ENCODE measurements at places on chromosomes 2 and 18.

DNA sequence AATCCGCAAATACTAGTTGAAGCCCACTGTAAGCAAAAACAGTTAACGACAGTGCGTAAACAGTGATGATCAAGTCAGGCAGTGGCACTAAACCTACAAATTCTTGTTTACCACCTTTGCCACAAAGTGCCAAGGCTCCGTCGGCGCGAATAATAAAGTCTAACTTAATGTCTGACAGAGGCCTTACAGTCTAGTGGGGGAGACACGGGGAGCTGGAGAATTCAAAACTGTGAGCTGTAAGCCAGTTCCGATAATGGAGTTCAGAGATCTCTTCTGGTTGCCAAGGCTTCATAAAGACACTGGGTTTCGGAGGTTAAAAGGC is 284 bp upstream of the EXOC6B start:
- no peak for DNase-seq

- DNase-seq = no peak
These were observed 1.0 kb upstream of the TUBB6 start for GRCh38 chr18:12306752-12307700.

DNA sequence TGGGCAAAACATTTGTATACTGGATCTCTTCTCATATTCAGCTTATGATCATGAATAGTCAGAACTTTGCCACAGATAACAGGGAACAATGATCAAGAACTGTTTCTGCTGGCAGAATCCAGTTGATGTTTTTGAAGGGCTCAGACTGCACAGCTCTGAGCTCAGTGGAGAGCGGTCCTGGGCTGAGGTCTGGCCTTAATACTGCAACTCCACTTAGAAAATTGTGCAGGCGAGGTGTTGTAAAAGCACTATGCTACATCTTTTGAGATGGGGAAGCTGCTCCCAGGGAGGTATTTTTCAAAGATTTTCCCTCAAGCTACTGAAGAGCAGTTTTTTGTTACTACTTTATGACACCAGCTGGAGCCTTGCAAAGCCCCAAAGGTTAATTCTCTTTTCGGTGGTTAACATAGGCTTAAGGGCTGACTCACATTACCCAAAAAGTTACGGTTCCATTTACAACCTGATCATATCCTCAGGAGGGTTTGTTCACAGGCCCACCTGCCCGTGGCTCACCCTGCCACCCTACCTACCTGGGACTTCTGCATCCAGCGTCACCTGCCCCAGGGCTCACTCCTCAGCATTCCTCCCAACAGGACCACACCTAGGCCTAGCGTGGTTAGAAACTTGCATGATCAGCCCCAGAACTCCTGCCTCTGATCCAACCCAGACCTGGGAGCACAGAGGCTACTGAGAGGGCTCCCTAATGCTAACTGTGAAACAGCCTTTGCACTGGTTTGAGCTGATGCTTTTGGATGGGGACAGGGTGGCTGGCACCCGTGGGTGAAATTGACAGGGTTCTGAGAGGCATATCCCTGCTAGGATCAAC is 114.4 kb downstream of the NCK2 start:
- DNase-seq = no peak

DNA sequence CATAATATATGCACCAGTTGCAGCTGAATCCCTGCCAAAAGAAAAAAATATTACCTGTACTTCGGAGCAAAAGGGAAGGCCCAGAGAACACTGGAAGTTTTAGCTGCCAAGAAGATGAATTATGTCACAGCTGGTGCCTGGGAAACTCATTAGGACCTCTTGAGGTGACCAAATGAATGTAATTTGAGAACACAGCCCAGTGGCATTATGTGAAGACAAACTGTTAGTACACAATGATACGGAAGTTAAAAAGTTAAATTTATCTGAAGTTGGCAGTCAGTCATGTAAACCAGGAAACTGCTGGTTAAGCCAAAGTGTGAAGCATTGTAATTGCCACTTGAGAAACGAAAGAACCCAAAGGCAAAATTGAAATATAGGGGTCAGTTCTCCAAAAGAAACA is 80.7 kb downstream of the EML4 start:
- no peak for DNase-seq

DNA sequence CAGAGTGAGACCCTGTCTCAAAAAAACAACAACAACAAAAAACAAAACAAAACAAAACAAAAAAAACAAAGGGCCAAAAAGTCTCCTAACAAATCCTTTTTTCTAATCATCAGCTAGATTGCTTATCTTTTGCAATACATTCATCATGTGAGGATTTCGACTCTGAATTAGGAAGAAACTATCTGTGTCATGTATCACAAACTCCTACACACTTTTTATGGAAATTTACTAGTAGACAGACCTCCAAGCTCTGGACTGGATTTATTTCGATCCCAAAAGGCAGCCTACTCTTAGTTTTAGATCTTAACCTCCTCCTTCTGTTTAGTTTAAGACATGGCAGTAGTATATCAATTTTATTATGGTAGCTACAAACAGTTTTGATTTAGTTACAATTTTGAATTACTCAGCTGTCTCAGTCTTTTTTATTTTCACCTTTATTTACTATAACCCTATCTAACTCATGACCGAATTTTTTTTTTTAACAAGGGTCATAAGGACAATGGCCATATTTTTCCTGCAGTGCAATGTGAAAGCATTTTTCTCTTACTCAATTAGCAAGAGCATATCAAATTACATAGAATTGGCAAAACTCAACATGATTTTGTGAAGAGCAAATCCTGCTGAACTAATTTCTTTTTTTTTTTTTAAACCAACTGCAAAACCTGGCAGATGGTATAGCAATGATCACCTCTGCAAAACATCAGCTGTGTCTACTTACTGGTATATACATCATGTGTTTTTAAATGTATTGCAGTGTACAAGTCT is 10.7 kb upstream of the CCDC88A start:
- DNase-seq = no peak

DNA sequence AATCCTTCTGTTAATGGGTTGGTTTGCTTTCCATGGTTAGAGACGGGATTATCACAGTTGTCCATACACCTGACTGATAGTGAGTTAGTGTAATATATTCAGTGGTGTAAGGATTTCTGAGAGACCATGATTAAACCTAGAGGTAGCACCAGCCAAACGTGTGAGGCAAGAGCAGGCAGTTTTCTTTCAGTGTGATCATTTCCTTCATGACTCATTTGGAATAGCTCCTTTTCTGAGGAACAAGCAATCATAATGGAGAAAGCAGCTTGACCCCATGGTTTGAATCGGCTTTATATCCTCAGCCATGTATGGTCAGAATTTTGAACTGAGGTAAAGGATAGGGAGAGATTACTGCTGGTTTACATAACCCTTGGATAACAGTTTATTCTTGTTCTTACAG is 2.9 kb downstream of the MXD1 start:
- no peak for DNase-seq

- DNase-seq = no peak
These were observed 134.0 kb downstream of the FTCDNL1 start for GRCh38 chr2:199716807-199717586.

GRCh38 chr2:127182626-127183458 is 37.3 kb downstream of the CYP27C1 start:
- no peak for DNase-seq

GRCh38 chr2:187451510-187451909 is 3.5 kb upstream of the CALCRL start:
- DNase-seq = no peak

- DNase-seq = no peak
These were observed 185.4 kb upstream of the GLI2 start for GRCh38 chr2:120550282-120550681.

DNA sequence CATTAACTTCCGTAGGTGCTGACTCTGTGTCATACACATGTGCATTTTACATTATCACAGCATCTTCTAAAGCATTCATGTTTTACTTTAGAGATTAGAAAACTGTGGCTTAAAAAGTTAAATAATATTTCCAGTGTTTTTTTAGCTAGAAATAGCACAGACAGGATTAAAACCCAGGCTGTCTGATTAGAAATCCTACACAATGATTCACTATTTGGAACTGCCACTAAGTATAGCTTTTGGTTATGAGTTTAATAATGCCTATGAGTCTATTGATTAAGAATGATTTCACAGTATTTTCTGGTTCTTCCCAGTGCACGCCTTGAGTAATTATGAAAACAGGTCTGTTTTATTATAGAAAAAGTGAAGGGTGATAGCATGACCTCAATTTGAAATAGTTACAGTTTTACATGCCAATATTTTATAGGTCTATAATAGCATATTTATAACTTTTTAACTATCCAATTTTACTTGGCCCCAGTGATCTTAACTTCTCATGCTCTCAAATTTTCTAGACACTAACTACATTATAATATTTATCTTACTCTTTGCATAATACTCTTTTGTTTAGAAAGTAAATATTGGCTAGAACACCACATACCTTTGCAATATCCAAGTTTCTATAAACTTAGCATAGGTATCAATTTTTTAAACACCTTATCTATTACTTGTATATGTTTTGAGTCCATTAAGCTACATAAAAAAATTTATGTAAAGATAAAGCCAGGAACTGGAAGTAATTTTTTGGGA is 313.2 kb downstream of the RND3 start:
- DNase-seq = no peak

DNA sequence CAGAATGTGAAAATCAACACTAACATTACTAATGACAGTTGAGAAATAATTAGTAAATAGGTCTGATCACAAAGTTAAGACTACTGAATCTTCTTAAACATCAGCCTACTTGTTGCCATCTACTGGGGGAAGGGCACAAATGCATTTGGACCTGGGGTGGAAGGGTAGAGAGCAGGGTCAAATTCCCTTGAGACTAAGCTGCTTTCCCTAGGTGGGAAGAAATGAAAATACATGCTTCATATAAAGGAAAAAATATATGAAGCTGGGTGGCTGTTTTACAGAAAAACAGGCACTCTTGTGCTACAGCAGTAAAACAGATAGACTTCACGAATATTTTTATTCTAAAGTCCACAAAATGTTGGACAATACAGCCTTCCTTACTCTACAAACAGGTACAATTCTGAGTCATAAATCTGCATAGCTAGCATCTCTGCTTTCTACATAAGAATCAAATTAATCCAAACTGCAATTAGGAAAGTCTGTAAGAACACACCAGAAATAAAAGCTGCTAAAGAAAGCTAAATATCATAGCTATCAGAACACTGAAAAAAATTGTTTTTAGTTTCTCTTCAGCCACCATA is 10.9 kb downstream of the TRIP12 start:
- no peak for DNase-seq

DNA sequence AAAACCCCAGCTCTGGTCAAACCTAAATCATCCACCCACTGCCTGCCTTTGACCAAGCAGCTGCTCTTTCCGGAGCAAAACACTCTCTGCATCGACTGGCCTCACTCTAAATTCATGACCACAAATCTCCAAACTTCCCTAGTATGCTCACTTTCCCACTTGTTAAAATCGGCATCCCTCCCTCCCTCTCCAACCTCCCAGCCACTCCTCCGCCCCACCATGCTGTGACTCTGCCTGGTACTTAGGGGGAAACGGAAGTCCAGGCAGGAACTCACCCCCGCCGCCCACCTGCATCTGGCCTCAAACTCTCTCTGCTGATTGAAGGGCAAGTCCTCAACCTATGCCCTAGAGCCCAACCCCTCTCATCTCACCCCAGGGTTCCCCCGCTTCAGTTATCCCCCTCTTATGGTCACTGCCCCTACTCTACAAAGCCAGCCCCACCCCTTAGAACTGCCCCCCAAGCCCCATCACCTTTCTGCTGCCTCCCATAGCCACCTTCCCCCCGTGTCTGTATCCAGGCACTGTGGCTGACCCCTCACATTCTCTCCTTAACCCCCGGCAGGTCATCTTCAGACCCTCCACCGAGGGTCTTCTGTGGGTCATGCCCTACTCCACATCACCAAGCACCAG is 3.8 kb upstream of the ADRA2B start:
- no peak for DNase-seq

- DNase-seq = no peak
These were observed 160.3 kb downstream of the CSRNP3 start for GRCh38 chr2:165629776-165630175.

DNA sequence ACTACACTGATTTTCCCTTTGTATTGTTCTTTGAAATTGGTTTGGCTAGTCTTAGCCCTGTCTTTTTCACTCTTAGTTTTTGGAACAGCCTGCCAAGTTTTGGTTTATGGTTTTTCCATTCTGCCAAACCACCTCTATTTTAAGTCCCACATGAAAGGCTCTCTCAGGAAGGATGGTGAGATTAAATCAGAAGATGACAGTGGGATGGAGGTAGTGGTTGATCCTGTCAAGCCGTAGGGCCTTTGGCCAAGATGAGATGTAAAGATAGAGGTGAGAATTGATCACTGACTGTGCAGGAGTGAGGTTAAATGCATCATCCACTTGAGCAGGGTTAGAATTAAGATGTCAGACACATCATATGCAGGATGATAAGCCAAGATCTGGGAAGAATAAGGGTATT is 948.5 kb downstream of the SLC4A3 start:
- no peak for DNase-seq

- DNase-seq = no peak
These were observed 579.4 kb upstream of the LRATD1 start for GRCh38 chr2:14053105-14053504.

DNA sequence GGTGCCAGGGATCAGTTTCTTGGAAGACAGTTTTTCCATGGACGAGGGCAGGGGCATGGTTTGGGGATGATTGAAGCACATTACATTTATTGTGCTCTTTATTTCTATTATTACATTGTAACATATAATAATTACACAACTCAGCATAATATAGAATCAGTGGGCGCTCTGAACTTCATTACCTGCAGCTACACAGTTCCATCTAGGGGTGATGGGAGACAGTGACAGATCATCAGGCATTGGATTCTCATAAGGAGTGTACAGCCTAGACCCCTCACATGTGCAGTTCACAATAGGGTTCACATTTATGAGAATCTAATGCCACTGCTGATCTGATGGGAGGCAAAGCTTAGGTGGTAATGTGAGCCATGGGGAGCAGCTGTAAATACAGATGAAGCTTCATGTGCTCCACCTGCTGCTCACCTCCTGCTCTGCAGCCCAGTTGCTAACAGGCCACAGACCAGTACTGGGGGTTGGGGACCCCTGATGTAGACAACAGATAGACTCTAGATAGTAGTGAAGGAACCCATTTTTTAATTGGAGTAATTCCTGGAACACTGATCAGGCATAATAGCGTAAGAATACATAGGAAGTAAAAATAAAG is 41.5 kb upstream of the MC4R start:
- DNase-seq = no peak

DNA sequence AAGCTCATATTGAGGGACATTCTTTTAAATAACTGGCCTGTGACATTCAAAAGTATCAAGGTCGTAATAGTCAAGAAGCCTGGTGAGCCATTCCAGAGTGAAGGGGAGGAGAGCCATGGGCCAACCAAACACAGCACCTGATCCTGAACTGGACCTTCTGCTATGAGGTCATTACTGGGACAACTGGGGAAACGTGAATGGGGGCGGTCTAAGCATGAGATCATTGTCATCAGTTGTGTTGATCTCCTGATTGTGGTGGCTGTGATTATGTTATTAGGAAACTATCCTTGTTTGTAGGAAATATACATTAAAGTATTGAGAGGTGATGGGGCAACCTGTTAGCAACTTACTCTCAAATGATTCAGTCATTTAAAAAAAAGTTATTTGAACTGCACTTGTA is 79.3 kb downstream of the FBXO15 start:
- DNase-seq = no peak
